BJ (cell line): ENCODE measurements at places on chromosomes 4 and X. TPM values are rescaled to one million over a fixed set of nuclear protein-coding genes. Genes with fewer than 3 reads are reported as not detected.

SCRG1 gene
- 0.47 and 0.56 TPM in 2 replicates for polyA plus RNA-seq

MAP3K15 gene
- polyA plus RNA-seq: 0.04 and 0.07 TPM in 2 replicates

DNA sequence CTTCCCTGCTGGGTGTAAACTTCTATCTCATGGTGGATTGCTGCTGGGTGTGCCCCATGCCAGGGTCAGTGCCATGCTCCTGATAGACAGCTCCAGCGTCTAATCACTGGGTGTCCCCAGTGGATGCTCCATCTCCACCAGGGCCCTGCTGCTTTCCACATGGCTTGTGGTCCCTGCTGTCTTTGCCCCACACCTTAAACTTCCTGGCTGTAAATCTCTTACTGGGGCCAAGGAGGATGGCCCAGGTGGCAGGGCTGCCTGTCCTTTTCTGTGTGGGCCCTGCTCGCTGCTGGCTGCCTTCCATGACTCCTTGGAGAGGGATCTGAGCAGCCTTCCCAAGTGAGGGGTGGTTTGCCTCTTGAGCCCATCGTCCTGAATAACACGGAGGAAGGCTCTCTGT lies 51.8 kb downstream of the RGS12 start:
- no peak for DNase-seq

DNA sequence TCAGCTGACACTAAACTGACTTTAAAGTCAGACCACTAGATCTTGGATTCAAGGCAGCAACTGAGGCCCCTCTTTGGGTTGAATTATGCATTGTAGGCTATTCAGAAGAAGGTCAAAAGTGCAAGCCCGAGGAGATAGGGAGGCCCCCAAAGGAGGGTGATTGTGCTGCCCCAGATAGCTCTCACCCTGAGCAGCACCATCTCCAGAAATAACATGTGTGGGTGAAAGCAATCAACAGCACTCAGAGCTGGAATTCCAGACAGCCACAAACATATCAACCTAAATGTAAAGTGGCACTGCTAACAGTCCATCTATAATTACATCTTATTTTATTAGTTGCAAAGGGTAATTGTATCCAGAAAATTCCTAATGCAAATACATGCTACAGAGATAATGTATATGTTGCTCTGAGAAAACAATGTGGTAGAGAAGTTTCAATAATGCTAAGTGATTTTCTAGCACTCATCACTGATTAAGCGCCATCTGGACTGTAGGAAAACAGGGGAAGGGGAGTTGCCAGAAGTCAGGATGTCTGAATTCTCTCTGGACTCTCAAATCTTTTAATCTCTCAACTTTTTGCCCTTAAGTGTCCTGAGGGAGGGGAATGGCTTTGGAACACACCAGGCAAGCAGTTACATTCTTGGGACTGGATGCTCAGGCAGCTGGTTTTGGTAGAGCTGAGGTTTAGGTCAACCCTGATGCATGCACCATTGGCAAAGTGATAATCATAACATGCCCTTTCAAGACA lies 61.8 kb upstream of the SFRP2 start:
- no peak for DNase-seq

DNA sequence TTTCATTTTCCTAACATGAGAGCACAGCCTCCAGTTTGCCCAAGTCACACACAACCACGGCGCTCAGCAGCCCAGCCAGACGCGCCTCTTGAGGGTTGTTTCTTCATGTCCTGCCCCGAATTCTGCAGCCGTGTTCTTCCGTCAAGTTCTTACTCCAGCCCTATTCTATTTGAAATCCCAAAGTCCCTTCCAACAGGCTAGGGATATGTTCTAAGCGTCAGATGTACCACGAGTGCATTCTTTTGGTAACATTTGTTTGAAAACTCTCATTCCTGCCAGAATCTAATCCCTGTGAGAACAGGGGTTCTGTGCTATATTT lies 23.1 kb downstream of the ACSL1 start:
- DNase-seq: no peak

GRCh38 chr4:56156141-56156540 lies 207.4 kb downstream of the CEP135 start:
- DNase-seq: no peak

- no peak for DNase-seq
Measured at GRCh38 chr4:86432559-86433134, 72.8 kb upstream of the MAPK10 start.

DNA sequence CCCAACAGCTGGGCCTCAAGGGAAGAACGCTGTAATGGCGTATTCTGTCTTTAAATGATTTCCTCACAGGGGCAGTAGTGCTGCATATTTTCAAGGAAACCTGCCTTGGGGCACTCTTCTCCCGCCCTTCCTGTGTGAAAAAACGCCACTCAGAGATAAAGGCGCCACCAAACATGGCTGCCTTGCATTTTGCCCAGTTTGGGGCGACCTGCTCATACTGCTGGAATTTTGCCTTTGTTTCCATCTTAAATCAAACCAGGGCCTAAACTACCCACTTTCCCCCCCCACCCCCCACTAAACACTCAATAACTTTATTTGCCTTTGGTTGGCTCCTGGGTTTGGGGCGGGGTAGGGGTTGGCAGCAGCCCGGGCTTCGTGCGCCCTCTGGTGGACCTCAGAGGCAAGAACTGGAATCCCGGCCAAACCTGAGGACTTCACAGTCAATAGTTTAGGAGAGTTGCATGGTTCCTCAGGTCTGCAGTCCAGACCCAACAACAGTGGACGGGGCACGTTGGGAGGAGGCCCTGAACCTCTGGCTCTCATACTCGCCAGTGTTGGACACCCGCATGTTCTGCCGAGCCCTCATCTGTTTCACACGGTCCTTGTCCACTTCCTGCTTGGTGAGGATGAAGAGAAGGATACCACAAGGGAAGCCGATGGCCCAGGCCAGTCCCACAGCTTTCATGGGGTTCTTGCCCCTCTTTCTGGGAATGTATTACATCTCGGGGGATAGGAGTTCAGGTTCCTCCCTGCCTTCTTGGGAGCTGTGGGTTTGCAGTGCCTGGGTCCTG lies 220.1 kb upstream of the STK26 start:
- DNase-seq: no peak

DNA sequence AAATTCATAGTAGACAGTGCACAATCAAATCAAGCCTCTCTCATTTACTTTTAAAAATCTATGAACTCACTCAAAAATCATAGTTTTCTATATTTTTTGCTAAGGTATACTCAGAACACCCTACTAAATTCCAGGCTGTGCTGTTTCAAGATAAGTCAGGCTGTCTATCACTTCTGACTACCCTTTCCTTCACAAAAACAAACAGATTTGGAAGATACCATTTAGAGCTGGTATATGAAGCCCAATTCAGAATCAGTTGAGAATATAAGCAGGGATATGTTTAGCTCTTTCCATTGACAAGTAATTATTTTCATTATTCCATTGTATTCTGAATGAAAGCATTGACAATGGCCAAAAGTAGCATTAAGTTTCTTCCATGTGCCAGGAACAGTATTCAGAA lies 53.1 kb downstream of the CXCL1 start:
- DNase-seq: no peak

- DNase-seq: no peak
Measured at GRCh38 chr4:11312389-11312788, 116.3 kb downstream of the HS3ST1 start.

- DNase-seq: no peak
Measured at GRCh38 chr4:1531683-1532548, 125.7 kb upstream of the NKX1-1 start.

GRCh38 chr4:128579154-128579853 lies 230.2 kb upstream of the JADE1 start:
- DNase-seq: no peak

- DNase-seq: no peak
Measured at GRCh38 chr4:156193800-156194199, 240.1 kb upstream of the CTSO start.
